ENCODE measurements at places on chromosomes 7 and 10.

GRCh38 chr10:119541459-119542356 lies 811 bp downstream of the RGS10 start:
- no peak for DNase-seq

DNA sequence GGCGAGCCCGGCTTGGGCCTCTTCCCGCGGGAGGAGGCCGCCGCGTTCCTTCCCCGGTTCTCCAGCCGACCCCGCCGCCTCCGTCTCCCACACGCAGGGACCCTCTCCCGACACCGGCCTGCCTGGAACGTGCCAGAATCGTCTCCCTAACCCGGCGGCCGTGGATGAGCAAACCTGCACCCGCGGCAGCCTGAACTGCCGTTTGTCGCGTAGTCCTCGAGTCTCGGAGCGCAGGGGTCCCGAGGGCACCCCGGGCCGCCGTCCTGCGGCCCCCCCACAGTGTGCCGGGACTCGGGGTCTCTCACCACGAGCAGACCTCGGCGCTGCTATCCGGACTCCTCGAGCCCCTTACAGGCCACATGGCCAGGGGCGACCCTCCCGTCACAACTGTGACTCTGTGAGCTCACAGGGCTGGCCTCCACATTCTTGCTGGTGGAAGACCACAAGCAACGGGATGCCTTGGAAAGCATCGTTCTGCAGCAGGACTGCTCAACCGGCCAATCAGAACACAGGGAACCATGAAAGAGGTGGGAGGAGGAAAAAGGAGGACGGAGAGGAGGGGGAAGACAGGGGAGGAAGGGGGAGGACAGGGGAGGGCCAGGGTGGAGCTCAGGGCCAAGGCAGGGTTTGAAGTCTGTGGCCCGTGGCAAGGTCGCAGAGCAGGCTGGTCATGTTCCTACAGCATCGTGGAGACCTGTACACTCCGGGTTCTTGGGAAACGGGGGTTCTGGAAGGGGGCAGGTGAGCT lies 276.9 kb downstream of the DNAJB6 start:
- DNase-seq: no peak

DNA sequence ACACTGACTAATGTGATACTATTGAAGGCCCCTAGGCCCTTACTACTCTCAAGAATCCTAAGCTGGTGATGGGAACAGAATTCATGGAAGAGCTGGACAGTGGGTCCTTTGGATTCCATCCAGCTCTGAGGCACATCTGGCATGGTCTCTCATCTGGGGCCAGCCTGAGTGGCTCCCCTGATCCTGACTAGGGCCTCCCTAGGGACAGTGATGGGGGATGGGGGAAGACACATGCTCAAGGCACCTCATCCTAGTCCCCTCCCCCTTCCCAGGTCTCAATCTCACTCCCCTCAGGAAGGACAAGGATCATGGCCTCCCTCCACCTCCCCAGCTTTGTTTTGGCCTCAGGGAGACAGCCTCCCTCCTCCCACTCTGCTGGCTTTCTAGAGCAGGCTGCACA lies 1.8 kb downstream of the KCNIP2 start:
- DNase-seq: no peak

DNA sequence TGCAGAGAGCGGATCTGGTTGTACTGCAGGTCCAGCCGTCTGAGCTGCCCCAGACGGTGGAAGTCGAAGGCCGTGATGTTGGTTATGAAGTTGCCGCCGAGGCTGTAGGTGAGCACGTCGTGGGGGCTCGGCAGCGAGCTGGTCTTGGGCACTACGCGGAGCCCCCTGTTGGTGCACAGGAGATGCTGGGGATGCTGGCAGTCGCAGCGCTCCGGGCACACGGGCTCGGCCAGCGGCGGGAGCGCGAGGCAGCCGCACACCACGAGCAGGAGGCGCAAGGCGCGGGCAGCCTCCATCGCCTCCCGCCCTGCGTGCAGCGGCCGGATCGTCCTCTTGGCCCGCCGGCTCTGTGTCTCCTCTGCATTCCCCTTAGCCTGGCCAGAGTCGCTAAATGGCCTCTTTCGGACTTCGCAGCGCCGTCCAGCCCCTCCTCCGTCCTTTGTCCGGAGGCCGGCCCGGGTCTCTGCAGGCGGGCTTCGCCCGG lies 337 bp downstream of the TRIL start:
- no peak for DNase-seq

DNA sequence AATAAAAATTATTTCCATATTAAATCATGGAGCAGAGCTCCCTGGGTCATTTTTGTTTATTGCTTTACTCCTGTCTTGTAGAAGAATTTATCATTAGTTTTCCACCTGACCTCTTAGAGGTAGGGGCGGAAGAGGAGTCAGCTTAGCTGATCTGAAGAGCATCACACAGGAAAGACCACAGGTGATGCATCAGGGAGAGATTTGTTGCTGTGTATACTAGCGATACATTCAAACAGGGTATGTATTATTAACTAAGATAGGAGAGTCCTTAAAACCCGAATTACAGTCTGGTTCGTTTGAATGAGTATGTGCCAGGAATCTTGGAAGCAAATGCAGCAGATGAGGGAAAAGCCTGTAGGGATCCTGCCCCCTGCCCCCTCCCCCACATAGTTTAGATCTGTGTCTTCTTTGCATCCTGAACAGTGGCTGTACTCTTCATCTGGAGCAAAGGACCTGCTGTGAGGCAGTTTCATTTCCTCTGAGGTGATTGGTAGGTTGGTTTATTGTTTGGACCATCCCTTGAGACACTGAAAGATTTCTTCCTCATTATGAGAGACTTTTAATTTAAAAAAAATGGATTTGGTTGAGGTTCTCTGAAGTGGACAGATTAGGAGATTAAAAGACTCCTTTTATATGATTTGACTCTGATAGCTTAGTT lies 177.0 kb downstream of the SND1 start:
- no peak for DNase-seq

DNA sequence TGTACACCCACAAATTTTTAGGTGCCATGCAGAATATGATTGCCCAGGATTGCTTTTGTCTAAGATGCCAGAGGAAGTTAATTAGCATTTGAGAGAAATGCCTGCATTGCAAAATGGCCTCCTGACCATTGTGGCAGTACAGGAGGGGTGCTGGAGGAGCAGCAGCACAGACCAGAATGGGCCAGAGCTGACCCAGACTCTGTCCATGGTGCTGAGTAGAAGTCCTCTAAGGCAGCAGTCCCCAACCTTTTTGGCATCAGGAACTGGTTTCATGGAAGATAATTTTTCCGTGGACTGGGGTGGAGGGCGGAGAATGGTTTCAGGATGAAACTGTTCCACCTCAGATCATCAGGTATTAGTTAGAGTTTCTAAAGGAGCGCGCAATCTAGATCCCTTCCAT lies 217.8 kb upstream of the AGK start:
- no peak for DNase-seq

- DNase-seq: no peak
These were observed 9.5 kb downstream of the CYREN start for GRCh38 chr7:135160858-135161653.
